ENCODE measurements at places on chromosomes 6 and 20. TPM values are rescaled to one million over a fixed set of nuclear protein-coding genes. Genes with fewer than 3 reads are reported as not detected.

SPTLC3 gene
- 0.26 TPM for total RNA-seq

FAM83C gene
- total RNA-seq, result not detected

ADAM33 gene
- not detected for total RNA-seq

AIF1 gene
- total RNA-seq, result 5.2 TPM

ANKRD6 gene
- 5.8 TPM for total RNA-seq

RSPO3 gene
- total RNA-seq, result not detected

BTN1A1 gene
- total RNA-seq, result not detected

MEI4 gene
- total RNA-seq, result not detected

USP49 gene
- total RNA-seq, result 1.8 TPM

CYP39A1 gene
- total RNA-seq, result not detected

C20orf141 gene
- total RNA-seq, result not detected
